Ascending aorta (tissue), 2 donors: ENCODE measurements at places on chromosomes 12 and 14.

- H3K4me1 ChIP-seq = no peaks in the 10 kb centered on the region
- H3K27ac ChIP-seq = no peak overlapping the region
- no peak for DNase-seq
- H3K4me3 ChIP-seq = no peak overlapping the region
- no peaks in the 10 kb centered on the region for H3K36me3 ChIP-seq
- H3K27me3 ChIP-seq = no peaks in the 10 kb centered on the region
Observed at GRCh38 chr12:21946983-21947382, 5.8 kb upstream of the ABCC9 start.

GRCh38 chr14:36163451-36163850 lies 13.1 kb downstream of the PTCSC3 start:
- no peak for DNase-seq
- no peaks in the 10 kb centered on the region for H3K36me3 ChIP-seq
- H3K27ac ChIP-seq = no peak overlapping the region
- H3K4me3 ChIP-seq = no peak overlapping the region

- DNase-seq = no peak
- no peaks in the 10 kb centered on the region for H3K36me3 ChIP-seq
- H3K27me3 ChIP-seq = no peaks in the 10 kb centered on the region
Observed at GRCh38 chr12:32970465-32971110, 74.0 kb upstream of the PKP2 start.

GRCh38 chr12:10701131-10701681 lies 21.9 kb downstream of the YBX3 start:
- H3K36me3 ChIP-seq = peaks cover 86% of the 10 kb centered on the region
- no peak for DNase-seq
- H3K27me3 ChIP-seq = no peaks in the 10 kb centered on the region

GRCh38 chr14:101024686-101025085 lies 121.2 kb upstream of the RTL1 start:
- H3K27me3 ChIP-seq = no peaks in the 10 kb centered on the region
- no peak overlapping the region for H3K4me3 ChIP-seq
- DNase-seq = peak; percentile 25

DNA sequence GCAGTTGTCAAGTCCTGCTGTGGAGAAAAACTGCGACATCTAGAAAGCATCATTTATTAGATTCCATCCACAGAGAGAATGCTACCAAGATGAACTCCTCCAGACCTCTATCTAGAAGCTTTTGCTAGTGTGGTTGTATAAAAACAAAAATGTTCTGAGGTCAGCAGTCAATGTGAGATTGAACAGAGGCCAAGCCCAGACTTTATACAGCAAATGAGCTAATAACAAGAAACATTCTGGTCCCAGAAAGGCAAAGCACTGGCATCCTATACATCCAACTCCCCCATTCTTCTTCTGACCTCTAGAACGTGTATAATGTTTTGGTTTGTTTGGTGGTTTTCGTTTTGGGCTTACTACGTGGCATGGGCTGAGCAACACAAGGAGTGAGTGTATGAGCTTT lies 26.7 kb upstream of the RIN3 start:
- no peak overlapping the region for H3K4me3 ChIP-seq
- DNase-seq = no peak
- no peaks in the 10 kb centered on the region for H3K36me3 ChIP-seq
- H3K27me3 ChIP-seq = no peaks in the 10 kb centered on the region
- no peaks in the 10 kb centered on the region for H3K4me1 ChIP-seq
- no peak overlapping the region for H3K27ac ChIP-seq

DNA sequence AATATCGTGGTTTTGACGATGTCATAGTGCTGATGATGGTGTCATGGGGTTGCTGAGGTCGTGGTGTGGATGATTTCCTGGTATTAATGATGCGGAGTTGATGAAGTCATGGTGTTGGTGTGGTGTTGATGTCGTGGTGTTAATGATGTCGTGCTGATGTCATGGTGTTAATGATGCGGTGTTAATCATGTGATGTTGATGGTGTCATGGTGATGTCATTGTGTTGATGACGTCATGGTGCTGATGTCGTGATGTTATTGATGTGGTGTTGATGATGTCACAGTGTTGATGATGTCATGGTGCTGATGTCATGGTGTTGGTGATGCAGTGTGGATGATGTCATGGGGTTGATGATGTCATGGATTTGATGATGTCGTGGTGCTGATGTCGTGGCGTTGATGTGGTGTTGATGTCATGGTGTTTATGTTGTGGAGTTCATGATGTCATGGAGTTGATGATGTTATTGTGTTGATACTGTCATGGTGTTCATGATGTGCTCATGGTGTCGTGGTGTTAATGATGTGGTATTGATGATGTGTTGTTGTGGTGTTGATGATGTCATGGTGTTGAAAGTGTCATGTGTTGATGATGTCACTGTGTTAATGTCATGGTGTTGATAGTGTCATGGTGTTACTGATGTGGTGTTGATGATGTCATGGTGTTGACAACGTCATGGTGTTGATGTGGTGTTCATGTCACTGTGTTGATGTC lies 48.5 kb upstream of the RIMBP2 start:
- no peak for DNase-seq
- H3K27ac ChIP-seq = no peak overlapping the region
- H3K36me3 ChIP-seq = no peaks in the 10 kb centered on the region
- no peak overlapping the region for H3K4me3 ChIP-seq
- H3K4me1 ChIP-seq = no peaks in the 10 kb centered on the region
- no peaks in the 10 kb centered on the region for H3K27me3 ChIP-seq

DNA sequence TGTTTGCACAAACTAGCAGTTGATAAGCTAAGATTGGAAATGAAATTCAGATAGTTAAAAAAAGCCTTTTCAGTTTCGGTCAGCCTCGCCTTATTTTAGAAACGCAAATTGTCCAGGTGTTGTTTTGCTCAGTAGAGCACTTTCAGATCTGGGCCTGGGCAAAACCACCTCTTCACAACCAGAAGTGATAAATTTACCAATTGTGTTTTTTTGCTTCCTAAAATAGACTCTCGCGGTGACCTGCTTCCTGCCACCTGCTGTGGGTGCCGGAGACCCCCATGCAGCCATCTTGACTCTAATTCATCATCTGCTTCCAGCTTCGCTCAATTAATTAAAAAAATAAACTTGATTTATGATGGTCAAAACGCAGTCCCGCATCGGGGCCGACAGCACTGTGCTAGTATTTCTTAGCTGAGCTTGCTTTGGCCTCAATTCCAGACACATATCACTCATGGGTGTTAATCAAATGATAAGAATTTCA lies 335.6 kb downstream of the TMEM121 start:
- H3K36me3 ChIP-seq = no peaks in the 10 kb centered on the region
- no peak overlapping the region for H3K27ac ChIP-seq
- no peak overlapping the region for H3K4me3 ChIP-seq
- no peaks in the 10 kb centered on the region for H3K27me3 ChIP-seq
- no peak for DNase-seq

GRCh38 chr12:120156315-120157259 lies 37.9 kb downstream of the GCN1 start:
- no peaks in the 10 kb centered on the region for H3K27me3 ChIP-seq
- H3K4me1 ChIP-seq = no peaks in the 10 kb centered on the region
- no peak overlapping the region for H3K27ac ChIP-seq
- no peak for DNase-seq
- peaks cover 96% of the 10 kb centered on the region for H3K36me3 ChIP-seq

- no peak for DNase-seq
- no peaks in the 10 kb centered on the region for H3K36me3 ChIP-seq
- no peak overlapping the region for H3K27ac ChIP-seq
- H3K4me3 ChIP-seq = no peak overlapping the region
- H3K4me1 ChIP-seq = no peaks in the 10 kb centered on the region
Observed at GRCh38 chr12:74791365-74791764, 253.7 kb downstream of the ATXN7L3B start.

- no peaks in the 10 kb centered on the region for H3K27me3 ChIP-seq
- H3K4me3 ChIP-seq = no peak overlapping the region
- no peak overlapping the region for H3K27ac ChIP-seq
- no peaks in the 10 kb centered on the region for H3K36me3 ChIP-seq
- DNase-seq = no peak
Observed at GRCh38 chr14:65827520-65827919, 415.0 kb downstream of the FUT8 start.

GRCh38 chr14:97902630-97903029 lies 1105.4 kb downstream of the VRK1 start:
- no peaks in the 10 kb centered on the region for H3K27me3 ChIP-seq
- no peaks in the 10 kb centered on the region for H3K36me3 ChIP-seq
- H3K27ac ChIP-seq = no peak overlapping the region
- H3K4me3 ChIP-seq = no peak overlapping the region
- H3K4me1 ChIP-seq = no peaks in the 10 kb centered on the region
